Naive B cell (primary cell): ENCODE measurements at places on chromosomes 2 and 18.

GRCh38 chr2:223815186-223815883 is 22.0 kb downstream of the AP1S3 start:
- DNase-seq, result no peak

GRCh38 chr18:6406075-6406909 is 8.4 kb downstream of the L3MBTL4 start:
- no peak for DNase-seq

DNA sequence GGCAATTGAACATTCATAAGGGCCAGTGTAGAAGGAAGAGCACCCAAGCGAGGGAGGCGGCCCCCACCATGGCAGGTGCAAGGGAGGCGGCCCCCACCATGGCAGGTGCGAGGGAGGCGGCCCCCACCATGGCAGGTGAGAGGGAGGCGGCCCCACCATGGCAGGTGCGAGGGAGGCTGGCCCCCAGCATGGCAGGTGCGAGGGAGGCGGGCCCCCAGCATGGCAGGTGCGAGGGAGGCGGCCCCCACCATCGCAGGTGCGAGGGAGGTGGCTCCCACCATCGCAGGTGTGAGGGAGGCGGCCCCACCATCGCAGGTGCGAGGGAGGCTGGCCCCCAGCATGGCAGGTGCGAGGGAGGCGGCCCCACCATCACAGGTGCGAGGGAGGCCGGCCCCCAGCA is 24.7 kb upstream of the GPC1 start:
- no peak for DNase-seq

DNA sequence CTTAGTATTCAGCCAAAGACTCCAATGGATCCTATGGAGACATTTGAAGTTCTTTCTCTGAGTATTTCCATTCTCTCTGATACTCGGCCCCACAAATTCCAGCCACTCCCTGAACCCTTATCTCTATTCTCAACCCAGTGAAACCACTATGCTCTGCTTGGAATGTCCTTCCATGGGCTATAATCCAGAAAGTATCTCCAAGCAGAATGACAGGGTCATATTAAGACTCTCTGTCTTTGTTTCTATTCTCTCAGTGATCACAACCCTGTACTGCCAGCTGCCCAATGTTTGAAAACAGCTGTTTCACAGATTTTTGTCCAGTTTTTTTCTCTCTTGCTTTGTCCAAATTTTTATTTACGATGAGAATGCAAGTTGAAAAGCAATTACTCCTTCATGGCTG is 21.9 kb downstream of the CHMP3 start:
- DNase-seq, result no peak

- DNase-seq, result no peak
Observed at GRCh38 chr2:30039101-30039500, 107.7 kb upstream of the YPEL5 start.

DNA sequence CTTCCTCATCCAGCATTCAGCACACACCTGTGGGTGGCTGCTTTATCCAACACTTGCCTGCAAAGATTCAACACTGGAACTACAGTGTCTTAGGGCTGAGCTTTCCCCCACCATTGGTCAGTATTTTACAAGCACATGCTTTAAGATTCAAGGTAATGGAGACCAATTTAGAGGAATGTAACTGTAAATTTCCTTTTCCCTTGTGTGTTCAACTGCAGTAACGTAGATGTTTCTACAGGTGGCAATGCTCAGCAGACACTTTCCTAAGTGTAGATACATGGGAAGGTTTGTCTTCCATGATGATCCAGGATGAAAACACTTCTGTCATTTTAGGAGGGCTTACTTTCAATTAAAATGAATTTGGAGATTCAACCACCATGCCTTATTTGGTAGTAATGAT is 143.6 kb upstream of the PXDN start:
- no peak for DNase-seq

GRCh38 chr2:38735999-38736320 is 15.2 kb downstream of the SRSF7 start:
- DNase-seq, result no peak

DNA sequence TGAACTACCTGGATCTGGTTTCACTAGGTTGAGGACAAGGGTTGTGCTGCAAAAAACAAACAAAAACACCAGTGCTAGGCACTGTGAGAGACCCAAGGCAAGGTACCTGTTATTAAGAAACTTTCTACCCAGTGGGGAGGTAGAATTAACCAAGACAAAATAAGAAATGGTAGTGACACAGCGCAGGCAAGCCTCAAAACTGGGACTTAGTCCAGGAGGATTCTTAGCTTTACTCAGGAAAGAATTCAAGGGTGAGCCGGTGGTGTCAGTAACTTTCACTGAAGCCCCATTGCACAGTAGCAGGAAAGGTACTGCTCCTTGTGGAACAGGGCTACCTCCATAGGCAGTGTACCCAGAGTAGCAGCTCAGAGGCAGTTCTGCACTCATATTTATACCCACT is 131.6 kb downstream of the SCG2 start:
- DNase-seq, result no peak

GRCh38 chr2:128473175-128474035 is 154.7 kb upstream of the HS6ST1 start:
- no peak for DNase-seq

DNA sequence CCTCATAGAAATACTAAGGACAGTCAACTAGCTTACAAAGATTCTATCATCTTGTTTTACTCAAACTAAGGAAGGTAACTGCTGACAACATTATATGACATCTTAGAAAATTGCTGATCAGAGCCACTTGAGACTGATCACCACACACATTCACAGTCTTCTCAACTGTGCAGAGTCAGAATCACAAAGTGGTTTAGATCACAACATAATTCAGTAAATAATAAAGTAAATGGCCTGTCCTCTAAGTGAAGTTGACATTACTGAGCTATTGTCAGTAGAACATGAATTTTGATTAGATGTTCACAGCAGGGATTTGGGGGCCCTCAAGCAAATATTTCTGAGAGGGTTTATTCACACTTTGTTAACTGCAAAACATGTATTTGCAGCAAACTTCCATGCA is 28.5 kb downstream of the NOL4 start:
- no peak for DNase-seq

DNA sequence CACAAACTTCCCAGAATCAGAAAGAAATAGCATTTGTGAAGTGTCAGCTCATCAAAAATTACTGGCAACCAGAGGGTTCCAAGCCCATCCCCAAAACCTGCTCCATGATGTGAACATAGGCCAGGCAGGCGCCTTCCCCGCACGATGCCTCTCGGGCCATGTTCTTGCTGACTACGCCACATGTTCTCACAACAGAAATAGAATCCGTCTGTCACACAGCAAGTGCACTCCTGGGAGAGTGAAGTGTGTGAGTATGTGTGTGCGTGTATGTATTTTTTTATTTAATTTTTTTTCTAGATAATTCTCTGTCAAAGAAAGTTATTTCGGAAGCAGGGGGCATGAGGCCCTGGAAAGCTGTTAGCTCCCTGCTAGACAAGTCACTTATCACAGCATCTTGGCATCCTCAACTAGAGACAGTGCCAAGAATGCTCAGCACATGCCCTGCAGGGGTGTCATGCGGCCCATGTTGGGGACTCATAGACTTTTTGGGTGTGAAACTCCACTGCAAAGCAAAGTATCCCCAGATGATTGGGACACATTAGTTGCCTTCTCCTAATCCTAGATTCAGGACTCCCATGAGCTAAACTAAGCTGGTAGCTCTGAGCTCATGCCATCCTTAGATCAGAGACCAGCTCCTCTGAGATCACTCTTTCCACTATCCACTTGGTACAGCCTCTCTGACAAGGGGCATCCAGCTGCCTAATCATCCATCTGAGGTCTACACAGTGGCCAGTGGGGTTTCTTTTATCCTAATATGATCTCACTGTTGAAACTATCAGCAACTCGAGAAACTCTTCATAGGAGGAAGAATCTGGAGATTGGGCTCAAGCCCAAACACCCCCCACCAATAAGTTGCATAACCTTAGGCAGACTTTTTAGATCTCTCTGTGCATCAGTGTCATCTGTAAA is 53.2 kb upstream of the CYRIA start:
- no peak for DNase-seq

- peak; percentile 2 for DNase-seq
Observed at GRCh38 chr2:105454801-105455485, 56.1 kb upstream of the FHL2 start.

- no peak for DNase-seq
Observed at GRCh38 chr2:238853721-238854120, 5.8 kb downstream of the TWIST2 start.

GRCh38 chr2:106579750-106580197 is 92.6 kb downstream of the CD8B2 start:
- DNase-seq, result no peak

- no peak for DNase-seq
Observed at GRCh38 chr2:42907835-42908234, 115.5 kb upstream of the HAAO start.

GRCh38 chr2:178280244-178280852 is 86.0 kb downstream of the OSBPL6 start:
- peak; percentile 7 for DNase-seq

- no peak for DNase-seq
Observed at GRCh38 chr2:139067072-139067471, 286.9 kb upstream of the NXPH2 start.

DNA sequence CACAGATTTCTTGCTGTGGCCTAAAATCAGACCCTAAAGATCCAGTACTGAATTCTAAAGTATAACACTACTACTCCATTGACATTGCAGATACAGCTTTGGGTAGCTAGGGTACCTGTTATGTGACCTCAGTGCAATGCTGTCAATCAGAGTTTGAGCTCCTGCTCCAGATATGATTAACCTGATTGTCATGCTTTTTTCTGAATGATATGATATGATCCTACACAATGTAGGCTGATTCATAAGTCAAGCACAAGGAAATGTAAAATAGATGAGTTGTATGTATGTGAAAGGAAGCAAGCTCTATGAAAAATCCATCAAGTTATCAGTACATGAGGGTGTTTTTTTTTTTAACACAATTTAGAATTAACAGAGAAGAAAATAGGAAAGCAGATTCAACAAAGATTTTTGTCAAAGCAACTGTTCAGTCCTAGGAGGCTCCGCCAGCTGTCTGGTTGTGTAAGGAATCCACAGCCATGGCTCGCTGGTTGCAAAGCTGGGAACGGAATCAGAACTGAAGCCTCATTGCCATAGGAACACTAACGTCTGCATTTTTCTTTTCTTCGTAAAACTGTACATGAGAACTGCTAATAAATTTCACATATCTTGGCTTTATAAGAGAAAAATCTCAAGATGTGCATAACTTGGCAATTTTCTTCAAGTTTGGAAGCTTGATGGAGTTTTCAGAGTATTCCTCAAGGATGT is 52.9 kb downstream of the NR4A2 start:
- no peak for DNase-seq

DNA sequence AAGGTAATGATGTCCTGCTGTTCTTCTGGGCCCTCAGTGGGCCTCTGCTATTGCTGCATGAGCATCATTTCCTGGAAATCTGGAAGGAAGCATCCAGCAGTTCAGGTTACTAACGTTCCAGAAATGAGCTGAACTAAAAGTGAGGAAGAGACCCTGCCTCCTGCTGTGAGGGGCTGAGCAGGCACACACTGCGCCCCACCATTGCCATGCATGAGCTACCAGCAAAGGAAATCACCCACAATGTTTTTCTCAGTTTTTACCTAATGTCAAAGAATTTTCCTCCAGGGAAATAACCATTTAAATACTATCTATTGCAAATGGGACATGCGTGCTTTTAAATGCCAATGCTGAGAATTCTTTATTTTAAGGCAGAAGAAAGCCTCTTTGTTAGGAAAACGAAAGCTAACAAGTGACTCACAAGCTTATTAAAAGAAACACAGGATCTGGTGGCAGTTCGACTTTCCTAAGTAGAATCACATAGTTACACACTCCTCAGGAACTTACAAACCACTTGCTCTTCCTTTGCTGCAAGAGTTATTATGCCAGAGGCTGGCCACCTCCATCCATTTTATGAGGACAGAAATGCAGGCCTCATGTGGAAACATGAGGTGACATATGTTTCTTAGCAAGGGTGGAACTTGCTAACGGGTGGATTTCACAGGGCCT is 152.6 kb upstream of the TTC39C start:
- DNase-seq, result no peak

DNA sequence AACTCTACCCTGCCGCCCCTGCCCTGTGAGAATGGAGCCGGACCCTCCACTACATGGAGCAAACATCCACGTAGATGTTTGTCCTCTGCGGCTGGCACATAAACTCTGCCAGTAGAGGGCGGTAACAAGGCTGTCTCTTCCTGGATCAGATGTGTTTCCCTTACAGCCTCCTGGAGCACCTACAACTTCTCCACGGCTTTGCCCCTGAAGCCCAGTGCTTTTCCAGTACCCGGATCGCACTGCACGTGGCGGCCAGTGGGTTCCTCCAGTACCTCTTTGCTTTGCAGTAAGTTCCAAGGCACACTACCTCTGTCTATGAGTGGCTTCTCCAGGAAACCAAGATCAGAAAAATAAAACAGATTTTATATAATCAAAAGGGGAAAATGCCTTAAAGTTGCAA is 651.3 kb downstream of the DCDC2C start:
- DNase-seq, result peak; percentile 3

DNA sequence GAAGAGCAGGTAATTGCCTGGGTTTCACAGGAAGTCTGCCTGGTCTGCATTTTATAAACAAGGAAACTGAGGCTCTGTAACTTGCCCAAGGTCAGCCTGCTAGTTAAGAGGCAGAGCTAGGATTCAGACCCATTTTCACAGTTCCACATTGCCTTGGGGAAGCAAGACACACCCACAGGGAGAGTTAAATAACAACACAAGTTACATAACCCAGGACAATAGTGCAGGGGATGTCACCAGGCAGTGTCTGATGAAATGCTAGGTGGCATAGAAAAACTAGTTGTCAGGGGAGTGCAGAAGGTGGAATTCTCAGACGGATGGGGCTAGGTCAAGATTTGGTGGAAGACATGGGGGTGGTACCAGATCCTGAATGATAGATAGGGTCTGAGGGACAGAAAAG is 69.7 kb downstream of the PRKCE start:
- no peak for DNase-seq

DNA sequence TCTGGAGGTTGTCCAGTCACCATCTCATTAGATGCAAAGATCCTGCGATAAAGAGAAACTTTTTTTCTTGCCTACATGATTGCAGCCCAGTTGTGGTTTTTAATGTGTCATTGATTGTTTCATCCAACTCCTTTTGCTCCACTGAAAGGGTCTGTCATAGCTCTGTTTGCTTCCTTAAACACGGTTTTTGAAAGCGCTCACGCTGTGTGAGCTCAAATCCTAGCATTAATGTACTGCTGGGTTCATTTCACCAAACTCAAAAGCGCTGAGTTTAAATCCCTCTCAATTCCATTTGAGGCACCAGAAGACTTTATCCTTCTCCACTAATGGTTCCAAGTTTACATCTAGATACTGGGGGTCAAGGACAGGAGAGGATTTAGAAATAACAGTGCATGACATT is 53.6 kb downstream of the CDK15 start:
- no peak for DNase-seq

DNA sequence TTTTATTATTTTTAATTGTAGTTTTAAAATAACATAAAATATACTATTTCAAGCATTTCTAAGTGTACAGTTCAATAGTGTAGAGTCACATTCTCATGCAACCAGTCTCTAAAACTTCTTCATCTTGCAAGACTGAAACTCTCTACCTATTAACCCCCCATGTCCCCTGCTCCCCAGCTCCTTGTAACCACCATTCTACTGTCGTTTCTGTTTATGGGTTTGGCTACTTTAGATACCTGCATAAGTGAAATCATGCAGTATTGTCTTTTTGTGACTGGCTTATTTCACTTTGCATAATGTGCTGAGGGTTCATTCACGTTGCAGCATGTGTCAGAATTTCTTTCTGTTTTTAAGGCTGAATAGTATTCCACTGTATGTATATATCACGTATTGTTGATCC is 139.4 kb downstream of the SMAD7 start:
- DNase-seq, result no peak
